ENCODE measurements at places on chromosomes 4 and X.

DNA sequence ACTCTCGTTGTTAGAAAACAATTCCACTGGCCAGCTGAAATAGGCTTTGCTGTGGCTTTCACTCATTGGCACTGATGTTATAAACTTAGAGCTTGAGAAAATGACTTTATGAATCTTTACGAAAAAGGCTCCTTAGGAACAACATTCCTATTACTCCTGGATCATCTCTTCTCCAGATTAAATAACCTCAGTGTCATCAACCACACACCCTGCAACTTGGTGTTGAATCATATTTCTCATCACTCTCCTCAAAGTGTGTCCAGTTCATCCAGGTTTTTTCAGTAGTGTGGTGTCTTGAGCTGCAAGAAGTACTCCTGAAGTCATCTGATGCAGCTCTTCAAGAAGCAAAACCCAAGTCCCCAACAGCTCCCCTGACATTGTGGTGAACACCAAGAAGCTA, 28.1 kb upstream of the ANOS1 start:
- no peak for DNase-seq

DNA sequence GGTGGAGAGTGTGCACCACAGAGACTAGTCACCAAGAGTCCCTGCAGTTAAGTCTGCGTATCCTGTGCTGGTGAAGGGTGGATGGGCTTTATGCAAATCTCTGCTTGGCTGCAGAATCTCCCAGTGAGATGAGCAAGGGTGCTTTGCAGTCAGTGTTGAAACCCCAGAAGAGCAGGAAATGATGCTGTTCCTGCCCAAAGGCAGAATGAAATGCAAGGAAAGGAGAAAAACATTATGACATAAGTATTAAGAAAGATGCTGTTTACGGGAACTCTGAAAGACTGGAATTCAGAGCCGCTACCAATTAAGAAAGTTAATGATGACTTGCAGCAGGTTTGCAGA, 25.4 kb upstream of the ACSL1 start:
- no peak for DNase-seq

DNA sequence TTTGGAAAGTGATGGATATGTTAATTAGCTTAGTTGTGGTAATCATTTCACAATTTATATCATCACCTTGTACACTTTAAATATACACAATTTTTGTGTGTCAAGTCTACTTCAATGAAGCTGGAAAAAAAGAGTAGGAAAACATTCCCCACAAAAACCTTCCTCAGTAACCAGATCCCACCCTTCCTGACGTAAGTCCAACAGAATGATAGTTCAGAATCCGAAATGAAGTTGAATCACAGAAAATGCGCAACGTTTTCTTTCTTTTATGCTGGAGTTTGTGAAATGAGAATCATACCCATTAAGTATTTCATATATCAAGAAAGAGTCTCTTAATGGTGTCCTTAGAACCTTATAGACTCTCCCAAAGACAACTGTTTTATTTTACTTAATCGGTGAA, 292.9 kb downstream of the USP46 start:
- DNase-seq, result no peak

DNA sequence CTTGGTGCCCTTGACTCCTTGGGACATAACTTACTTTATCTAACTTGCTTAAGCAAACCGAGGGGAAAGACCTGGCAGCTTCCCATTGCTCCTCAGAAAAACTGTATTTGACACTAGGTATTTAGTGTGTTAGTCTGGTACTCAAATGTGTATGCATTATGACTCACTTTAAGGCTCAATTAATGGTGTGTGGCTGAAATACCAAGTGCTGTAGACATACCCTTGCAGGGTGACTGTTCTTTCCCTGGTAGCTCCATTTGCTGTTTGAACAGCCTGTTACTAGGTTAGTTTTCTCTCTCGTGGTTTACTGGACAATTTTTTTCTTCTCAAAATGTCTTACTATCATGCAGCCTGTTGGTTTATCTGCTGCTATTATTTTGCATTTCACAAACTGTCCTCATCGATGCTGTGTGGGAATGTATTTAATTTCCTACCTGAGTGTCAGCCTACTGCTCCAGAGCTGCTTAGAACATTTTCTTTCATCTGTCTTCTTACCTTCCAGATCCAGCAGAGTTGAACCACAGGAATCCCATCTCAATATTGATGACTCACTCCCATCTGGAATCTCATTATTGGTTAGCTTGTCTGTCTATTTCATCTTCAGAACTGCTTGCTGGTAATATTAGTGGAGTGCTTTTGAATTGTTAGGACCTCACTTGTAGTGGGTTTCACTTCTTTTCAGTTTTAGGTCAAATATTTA, 158.0 kb upstream of the FAT1 start:
- DNase-seq, result no peak

- no peak for DNase-seq
Observed at GRCh38 chr4:176404621-176405020, 84.9 kb downstream of the SPCS3 start.

GRCh38 chr4:55318175-55319129, 27.6 kb upstream of the SRD5A3 start:
- DNase-seq, result no peak

DNA sequence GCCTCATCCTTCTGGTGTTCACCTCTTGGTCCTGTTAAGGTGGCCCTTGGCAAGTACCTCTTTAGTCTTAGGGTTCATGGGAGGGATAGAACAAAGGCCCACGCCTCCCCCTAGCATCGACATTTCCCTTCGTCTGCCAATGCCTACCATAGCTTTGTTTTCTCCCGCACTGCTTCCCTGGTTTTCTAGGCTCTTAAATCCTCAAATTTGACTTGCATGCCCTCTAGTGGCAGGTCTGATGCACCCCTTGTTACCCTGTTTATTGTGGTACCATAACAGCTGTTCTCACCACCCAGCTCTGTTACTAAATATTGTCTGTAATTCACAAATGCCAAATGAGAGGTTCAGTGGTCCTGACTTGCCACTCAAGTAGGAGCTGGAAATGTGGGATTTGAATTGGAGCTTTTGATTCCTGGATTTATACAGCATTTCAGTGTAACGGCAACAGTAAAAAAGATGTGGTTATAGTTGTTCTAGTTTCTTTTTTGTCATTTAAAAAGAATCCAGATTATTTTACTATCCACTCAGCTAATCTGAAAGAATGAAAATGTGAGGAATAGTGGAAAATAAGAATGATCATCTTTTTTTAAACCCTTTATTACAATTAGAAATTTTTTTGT, 100.1 kb downstream of the REPS2 start:
- peak; percentile 27 for DNase-seq

GRCh38 chr4:20735931-20736330, 35.7 kb downstream of the PACRGL start:
- no peak for DNase-seq

- no peak for DNase-seq
Observed at GRCh38 chr4:96009427-96010119, 169.7 kb downstream of the PDHA2 start.

DNA sequence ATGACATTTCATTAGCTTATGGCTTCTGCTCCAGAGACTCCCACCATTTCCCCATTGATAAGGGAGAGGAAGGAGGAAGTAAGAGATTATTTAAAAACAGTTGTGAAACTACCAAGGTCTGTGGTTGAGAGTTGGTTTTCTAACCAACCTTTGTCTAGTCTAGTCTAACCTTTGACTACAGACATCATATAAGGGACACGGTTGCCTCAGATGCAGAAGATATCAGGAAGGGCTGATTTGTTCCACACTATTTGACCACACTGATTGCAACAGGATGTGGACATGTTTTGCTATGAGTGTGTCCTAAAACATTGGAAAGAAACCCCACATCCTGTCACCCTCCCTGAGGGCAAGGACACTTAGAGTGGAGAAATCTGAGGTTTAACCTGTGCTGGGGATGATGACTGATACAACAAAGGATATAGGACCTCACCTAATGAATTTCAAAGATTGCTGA, 53.0 kb downstream of the COQ2 start:
- no peak for DNase-seq

- no peak for DNase-seq
Observed at GRCh38 chr4:9944431-9945425, 76.6 kb downstream of the SLC2A9 start.

GRCh38 chr4:47686294-47686872, 151.5 kb downstream of the CORIN start:
- no peak for DNase-seq

GRCh38 chr4:24867766-24868296, 45.0 kb downstream of the CCDC149 start:
- DNase-seq, result no peak

GRCh38 chr4:2813446-2814405, 20.8 kb downstream of the SH3BP2 start:
- no peak for DNase-seq

- no peak for DNase-seq
Observed at GRCh38 chr4:111454961-111455360, 690.3 kb upstream of the FAM241A start.

DNA sequence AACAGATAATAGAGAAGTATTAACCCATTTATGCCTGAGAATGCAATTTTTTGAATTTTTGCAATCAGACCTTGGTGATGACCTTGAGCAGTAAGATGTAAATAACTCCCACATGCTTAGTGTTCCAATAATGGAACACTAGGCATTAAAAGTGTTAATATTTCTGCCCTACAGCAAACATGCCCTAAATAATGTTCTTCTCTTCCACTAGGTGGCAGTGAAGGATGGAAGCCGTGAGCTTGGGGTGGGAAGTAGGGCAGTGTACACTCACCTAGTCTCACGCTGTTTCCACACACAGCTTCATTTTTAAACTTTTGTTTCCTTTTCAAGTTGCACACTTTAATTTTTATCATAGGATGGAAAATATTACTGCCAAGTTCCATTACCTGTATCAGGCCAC, 613.1 kb upstream of the HS3ST1 start:
- no peak for DNase-seq

DNA sequence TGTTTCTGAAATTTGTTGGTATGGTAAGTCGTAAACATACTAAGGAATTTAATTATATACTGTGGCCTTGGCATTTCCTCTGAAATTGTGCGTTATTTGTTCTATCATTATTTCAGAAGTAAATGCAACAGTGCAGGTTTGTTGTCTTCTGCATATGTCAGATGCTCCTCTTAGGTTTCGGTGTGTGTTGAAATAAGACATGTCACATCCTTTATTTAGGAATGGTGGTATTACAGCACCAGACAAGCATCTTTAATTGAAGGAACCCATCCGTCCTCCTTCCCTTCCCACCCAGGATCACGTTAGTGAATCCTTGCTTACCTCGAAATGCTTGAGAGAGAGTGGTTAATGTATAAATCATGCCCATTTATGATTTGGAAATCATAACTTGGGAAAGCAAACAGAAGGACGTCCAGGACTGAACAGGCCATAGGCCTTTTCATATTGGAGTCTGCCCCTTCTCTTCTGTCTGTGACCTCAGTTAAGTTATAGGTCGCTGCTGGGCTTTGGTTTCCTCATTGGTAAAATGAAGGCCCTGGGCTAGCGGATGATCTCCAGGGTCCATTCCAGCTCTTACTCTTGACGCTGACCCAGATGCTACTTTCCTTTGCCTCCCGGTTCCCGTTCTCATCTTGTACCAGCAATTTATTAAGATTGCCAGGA, 134.1 kb downstream of the KLHL8 start:
- no peak for DNase-seq

DNA sequence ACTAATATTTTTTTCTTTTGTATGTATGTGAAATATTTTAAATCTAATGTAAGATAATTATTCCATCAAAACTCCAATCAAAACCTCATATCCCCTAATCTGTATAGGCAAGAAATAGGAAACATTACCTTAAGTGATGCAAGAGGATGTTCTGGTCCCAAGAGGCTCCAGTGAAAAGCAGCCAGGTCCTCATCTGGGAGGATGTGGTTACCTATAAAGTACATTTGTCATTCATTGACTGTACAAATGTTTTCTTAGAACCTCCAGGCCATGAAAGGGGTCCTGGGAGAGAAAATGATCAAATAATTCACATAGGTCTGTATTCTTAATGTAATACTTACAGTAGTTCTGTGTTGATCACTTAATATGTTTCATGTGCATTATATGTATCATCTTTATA, 25.5 kb downstream of the FAM120C start:
- DNase-seq, result no peak
